Psoas muscle (tissue), 8 donors: ENCODE measurements at places on chromosomes 12 and 14. TPM values are rescaled to one million over a fixed set of nuclear protein-coding genes. Genes with fewer than 3 reads are reported as not detected.

- peak; percentile 84 for DNase-seq
Measured at GRCh38 chr14:94768521-94769390, 1.2 kb downstream of the GSC start.

- no peak for DNase-seq
Measured at GRCh38 chr12:79203058-79203647, 338.6 kb downstream of the SYT1 start.

SNAPC1 gene
- 5.0 TPM for total RNA-seq

- no peak for DNase-seq
Measured at GRCh38 chr14:75549169-75549568, 26.9 kb downstream of the BATF start.

CPM gene
- 13.3 TPM for total RNA-seq

MYF5 gene
- 4.7 TPM for total RNA-seq
